Fibroblast of lung (primary cell): ENCODE measurements at places on chromosomes 16 and 17.

DNA sequence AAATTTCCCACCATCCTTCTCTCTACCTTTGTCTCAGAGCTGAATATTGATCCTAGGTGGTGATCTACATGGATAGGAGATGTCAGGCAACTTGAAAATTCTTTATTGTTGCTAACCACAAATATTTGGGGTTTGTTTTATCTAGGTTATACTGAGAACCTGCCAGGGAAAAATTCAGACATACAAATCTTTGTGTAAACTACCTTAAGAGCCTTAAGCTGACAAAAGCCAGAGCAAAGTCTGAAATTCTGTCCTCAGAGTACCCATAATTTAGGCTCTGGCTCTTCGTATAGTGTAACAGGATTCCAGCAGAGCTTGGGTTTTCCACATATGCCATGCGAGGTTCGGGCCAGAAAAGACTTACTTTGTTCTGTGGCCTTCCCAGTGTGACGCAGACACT, 406.7 kb upstream of the MAF start:
- DNase-seq: no peak

- no peak for DNase-seq
These were observed 40.7 kb downstream of the VAC14 start for GRCh38 chr16:70760221-70760620.

GRCh38 chr16:72246423-72246822, 74.5 kb upstream of the PMFBP1 start:
- no peak for DNase-seq

DNA sequence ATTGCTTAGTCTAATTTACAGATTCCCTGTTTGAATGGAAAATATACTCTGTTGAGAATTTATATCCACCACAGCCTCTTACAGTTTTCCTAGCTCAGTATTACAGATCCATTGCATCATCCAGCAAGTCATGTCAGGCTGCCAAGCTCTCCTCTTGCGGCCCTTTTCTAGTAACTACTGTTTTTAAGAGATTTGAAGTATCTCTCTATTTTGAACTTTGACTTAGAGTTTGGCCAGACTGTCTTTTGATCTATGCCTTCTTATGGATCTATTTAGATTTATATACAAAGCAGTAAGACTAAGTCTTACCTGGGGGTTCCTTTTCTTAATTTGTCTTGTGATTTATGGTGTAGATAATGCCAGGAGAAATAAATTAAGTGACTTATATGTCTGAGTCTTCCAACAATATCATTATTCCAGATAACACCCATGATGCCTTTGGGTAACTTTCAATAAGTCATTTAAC, 53.1 kb upstream of the ABCC11 start:
- DNase-seq: peak; percentile 95

GRCh38 chr16:68590201-68590994, 51.3 kb downstream of the ZFP90 start:
- peak; percentile 46 for DNase-seq

GRCh38 chr17:67573987-67574657, 143.6 kb upstream of the NOL11 start:
- DNase-seq: no peak

GRCh38 chr17:5783269-5783668, 199.0 kb upstream of the NLRP1 start:
- no peak for DNase-seq

DNA sequence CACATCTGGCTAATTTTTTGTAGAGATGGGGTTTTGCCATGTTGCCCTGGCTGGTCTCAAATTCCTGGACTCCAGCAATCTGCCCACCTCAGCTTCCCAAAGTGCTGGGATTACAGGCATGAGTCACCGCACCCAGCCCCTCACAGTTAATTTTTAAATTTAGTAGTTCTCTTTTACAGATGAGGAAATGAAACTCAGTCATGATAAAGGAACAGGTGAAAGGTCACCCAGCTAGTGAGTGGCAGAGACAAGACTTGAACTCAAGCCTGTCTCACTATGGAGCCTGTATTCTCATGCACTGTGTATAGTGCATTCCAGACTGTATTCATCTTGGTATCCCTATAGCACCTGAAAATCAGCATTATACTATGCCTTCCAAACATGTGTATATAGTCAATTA, 77.1 kb upstream of the WSB1 start:
- no peak for DNase-seq

DNA sequence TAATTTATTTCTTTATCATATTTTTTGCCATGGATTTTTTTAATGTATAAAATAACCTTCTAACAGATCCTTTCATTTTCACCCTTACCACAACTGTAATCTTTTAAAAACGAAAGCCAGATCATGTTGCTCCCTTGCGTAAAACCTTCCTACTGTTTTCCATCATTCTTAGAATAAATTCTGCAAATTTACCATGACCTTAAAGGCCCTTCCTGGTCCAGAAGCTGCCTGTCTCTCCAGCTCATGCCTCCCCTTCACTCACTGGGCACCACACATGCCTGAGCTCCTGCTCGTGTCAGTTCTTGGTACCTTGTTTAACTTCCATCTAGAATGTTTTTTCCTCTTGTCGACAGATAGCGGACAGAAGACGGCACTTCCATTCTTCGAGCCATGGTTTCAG, 245.0 kb upstream of the CDH5 start:
- no peak for DNase-seq

DNA sequence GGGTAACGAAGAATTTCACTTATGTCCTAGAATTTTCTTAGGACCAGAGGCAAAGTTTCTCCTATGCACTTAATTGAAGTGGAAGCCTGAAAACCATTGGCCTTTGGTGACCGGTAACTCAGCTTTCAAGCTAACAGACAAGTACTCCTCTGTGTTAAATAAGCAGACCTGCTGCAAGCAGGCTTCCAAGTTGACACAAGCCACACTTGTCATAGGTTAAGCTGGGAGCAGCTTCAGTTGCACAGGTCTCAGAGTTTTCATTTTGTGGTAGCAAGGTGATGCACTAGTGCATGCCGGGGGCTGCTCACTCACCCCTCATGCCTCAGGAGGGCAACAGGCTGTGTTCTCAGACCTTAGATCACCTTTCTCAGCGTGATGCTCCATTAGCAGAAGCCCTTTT, 399.9 kb downstream of the UTP18 start:
- DNase-seq: no peak

- no peak for DNase-seq
These were observed 32.4 kb downstream of the KCNJ16 start for GRCh38 chr17:70107441-70107840.

DNA sequence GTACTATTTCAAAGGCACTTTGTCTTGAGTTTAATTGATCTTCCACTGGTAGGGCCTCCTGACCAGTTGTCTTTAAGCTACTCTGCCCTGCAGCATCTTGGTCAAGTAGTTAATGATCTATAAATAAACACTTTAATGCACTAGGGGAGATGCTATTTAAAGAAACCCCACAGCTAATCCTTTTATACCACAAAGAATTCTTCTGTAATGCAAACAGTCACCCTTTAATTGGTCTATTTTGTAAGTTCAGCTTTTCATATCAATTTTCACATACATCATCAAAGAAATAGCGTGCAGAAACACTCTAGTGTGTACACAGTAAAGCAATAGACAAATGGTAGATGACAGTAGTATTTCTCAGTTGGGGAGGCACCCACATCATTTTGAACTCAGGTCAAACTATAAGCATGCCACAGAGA, 70.3 kb downstream of the PMP22 start:
- peak; percentile 9 for DNase-seq

GRCh38 chr17:7695586-7695985, 7.3 kb downstream of the WRAP53 start:
- DNase-seq: no peak

- no peak for DNase-seq
These were observed 123.0 kb upstream of the ASIC2 start for GRCh38 chr17:33416131-33416530.

DNA sequence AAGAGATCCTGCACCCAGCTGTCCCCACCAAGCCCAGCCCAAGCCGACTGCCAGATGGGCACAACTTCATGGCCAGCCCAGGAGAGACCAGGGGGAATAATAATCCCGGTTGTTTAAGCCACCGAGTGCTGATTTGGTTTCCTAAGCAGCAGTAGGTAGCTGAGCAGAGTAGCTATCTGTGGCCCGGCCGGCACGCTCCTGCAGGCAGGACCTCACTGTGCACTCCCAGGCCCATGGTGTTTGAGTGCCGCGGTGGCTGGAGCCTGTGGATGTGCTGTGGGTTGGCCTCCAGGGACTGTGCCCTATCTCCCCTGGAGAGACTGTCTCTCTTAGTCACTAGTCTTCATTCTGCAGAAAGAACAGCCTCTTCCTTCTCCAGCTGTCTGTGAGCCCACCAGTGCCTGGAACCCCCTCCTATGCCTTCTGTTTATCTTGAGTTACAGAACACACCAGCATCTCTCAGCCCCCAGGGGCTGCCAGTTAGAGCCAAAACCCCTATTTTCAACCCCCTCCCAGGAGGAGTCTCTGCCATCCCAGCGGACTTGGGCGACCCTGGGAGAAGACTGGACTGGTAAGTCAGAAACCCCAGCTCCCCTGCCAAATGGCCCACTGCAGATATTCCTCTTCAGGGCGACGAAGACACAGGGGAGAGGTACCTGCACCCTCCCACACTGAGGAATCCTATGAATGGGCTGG, 152.0 kb downstream of the SDK2 start:
- no peak for DNase-seq

GRCh38 chr16:52068447-52069074, 478.4 kb downstream of the TOX3 start:
- peak; percentile 20 for DNase-seq

- DNase-seq: no peak
These were observed 14.5 kb upstream of the MTSS2 start for GRCh38 chr16:70700101-70701020.

DNA sequence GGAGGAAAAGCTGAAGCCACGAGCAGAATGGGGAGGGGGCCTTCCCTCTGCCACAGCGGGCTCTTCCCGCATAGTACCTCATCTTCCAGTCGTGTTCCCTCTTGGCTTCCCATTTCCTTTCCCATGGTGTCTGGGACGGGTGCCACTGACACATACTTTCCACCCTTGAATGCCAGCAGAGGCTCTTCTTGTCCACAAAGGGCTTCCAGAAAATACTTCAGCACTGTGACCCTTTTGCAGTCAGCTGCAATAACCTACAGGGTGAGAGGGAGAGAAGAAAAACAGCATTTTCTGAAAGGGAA, 30.7 kb downstream of the HIC1 start:
- peak; percentile 68 for DNase-seq

DNA sequence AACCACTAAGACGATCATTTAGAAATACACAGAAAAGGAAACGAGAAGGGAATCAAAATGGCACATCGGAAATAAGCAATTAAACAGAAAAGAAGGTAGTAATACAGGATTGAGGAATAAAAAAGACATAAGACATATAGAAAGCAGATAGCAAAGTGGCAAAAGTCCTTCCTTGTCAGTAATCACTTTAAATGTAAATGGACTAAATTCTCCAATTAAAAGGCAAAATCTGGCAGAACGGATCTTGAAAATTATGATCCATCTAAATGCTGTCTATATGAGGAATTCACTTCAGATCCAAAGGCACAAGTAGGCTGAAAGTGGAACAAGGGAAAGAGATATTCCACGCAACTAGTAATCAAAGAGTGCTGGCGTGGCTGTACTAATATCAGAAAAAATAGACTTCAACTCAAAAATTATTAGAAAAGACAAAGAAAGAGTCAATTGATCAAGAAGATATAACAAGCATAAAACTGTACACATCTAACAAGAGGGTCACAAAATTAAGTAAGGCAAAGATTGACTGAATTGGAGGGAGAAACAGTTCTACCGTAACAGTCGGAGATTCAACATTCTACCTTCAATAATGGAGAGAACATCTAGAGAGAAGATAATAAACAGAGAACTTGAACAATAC, 36.8 kb upstream of the METRNL start:
- DNase-seq: no peak

- no peak for DNase-seq
These were observed 33.2 kb upstream of the RPH3AL start for GRCh38 chr17:385836-386140.

DNA sequence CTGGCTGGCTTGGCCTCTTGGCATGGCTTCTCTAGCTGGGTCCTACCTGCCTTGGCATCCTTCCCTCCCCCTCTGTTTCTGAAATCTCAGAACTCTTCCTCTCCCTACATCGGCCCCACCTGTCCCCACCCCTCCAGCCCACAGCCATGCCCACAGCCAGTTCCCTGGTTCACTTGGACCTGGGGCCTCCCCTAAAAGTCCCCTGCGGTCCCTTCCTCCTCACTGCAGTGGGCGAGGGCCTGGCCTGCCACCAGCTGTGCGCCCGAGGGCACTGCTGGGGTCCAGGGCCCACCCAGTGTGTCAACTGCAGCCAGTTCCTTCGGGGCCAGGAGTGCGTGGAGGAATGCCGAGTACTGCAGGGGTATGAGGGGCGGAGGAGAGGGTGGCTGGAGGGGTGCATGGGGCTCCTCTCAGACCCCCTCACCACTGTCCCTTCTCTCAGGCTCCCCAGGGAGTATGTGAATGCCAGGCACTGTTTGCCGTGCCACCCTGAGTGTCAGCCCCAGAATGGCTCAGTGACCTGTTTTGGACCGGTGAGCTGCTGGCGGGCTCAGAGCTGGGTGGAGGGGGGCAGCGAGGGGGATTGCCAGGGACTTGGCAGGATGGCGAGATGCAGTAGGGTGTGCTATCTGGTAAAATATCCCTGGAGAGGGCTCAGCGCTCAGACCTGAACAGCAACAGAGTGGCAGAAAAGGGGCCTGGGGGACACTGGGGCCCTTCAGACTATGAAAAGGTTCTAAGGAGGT, 14.1 kb downstream of the MIEN1 start:
- no peak for DNase-seq

- peak; percentile 79 for DNase-seq
These were observed at the start of gene EDC4 for GRCh38 chr16:67872631-67873434. Gene EDC4 (plus strand): TSS chr16:67873052. CDS start chr16:67873262, 210 bp downstream.

DNA sequence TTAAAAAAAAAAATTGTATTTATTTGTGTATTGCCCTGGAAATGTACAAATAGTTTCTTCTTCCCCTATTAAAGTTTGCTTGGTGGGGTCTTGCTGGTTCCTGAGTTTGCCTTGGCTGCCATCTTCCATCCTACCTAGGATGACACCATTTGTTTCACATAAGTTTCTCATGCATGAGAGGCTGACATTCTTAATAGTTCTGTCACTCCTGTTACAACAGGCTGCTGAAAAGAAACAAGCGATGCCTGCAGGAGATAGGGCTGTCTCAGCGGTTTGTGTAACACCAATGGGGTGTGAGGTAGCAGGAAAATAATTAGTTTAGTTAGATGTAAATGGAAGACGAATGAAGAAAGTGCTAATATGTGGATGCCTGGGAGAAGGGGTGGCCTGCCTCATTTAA, 1000.9 kb upstream of the RBFOX1 start:
- no peak for DNase-seq
